ENCODE measurements at places on chromosomes 1 and 21.

DNA sequence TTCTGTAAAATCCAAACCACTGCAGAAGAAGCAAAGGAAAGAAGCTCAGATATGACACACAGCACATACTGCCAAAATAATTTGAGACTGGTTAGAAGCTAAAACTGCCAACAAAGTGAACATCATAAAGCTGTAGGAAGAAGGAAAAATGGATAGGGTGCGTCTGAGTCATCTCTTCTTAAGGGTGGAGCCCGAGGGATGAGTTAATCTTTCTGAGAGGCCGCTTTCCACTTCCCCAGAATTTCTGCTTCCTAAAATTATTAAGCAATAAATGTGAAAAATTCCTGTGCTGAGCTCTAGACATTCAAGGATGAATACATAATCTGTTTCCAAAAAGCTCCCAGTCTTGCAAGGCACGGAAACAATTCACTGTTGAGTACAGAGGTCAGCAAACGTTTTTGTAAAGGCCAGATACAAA is 20.1 kb downstream of the PPT1 start:
- H3K4me1 ChIP-seq = no peaks in the 10 kb centered on the region
- H3K4me3 ChIP-seq = no peak overlapping the region
- H3K27ac ChIP-seq = peak overlapping the region; percentile 18
- no peaks in the 10 kb centered on the region for H3K27me3 ChIP-seq
- peaks cover 62% of the 10 kb centered on the region for H3K36me3 ChIP-seq
- DNase-seq = no peak

DNA sequence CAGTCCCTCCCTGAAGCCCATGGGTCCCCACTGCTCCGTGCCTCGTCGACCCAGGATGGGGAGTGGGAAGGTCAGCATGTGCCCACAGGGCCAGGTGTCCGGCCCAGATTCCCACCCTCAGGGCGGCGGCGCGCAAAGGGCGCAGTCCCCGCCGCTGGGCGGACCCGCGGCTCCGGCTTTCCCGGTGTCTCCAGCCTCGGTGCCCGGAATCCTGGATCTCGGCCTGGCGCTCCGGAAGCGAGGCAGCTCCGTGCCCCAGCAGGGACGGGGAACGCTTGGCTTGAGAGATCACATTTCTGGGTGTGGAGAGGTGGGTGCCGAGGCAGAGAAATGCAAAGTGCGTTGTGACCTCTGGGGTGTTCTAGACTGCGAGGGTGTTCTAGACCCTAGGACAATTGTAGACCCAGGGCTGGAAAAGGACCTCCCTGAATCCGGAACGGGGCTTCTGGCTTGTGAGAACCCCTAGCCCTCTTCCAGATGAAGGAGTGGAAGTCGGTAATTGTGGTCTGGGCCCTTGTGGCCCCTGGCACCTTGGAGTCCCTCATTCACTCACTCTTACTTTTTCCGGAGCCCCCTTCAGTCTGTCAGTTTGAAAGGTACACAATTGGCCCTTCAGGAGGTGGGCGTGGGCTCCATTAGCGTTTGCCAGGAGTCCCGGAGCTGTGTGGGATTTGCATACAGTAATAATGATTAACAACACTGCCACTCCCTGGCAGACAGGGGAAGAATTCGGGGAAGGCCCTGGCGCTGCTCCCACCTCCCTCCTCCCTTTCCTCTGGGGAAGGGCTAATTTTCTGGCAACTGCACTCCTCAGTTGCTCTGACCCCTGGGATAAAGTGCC is 1.6 kb upstream of the KCND3 start:
- no peaks in the 10 kb centered on the region for H3K36me3 ChIP-seq
- no peak overlapping the region for H3K27ac ChIP-seq
- H3K4me1 ChIP-seq = no peaks in the 10 kb centered on the region
- no peaks in the 10 kb centered on the region for H3K27me3 ChIP-seq
- DNase-seq = no peak

DNA sequence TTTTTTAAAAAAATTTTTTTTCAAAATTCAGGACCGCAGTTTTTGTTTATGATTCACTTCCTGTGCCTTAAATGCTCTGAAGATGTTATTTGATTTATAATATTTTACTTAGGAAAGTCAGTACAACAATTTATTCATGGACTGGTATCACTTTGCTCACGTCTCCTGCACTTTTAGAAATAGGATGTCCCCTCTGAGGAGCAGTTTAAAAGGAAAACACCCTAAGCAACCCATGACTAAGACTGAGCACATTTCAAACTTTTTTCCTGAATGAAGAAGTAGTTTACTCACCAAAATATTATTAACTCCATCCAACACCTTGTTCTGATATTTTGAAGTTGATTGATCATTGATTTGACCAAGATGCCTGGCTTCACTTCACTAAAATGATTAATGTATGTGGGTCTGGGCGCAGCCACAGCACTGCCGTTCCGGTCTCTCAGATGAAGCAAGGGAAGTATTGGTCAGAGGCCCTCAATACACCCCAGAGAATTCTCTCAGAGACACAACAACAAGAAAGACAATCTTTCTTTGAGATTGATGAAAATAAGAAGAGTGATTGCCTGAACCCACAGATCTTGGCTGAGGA is 223.9 kb downstream of the TGFB2 start:
- no peaks in the 10 kb centered on the region for H3K36me3 ChIP-seq
- H3K27me3 ChIP-seq = no peaks in the 10 kb centered on the region
- DNase-seq = no peak
- no peak overlapping the region for H3K4me3 ChIP-seq
- no peaks in the 10 kb centered on the region for H3K4me1 ChIP-seq

GRCh38 chr1:211334986-211335385 is 8.4 kb downstream of the TRAF5 start:
- H3K27me3 ChIP-seq = no peaks in the 10 kb centered on the region
- peak overlapping the region; percentile 69 for H3K27ac ChIP-seq
- H3K4me3 ChIP-seq = peak overlapping the region; percentile 43
- peaks cover 78% of the 10 kb centered on the region for H3K4me1 ChIP-seq
- no peaks in the 10 kb centered on the region for H3K36me3 ChIP-seq

GRCh38 chr1:172653015-172653709 is 5.7 kb upstream of the FASLG start:
- H3K4me3 ChIP-seq = no peak overlapping the region
- no peaks in the 10 kb centered on the region for H3K4me1 ChIP-seq
- no peak overlapping the region for H3K27ac ChIP-seq
- no peaks in the 10 kb centered on the region for H3K36me3 ChIP-seq
- DNase-seq = no peak

DNA sequence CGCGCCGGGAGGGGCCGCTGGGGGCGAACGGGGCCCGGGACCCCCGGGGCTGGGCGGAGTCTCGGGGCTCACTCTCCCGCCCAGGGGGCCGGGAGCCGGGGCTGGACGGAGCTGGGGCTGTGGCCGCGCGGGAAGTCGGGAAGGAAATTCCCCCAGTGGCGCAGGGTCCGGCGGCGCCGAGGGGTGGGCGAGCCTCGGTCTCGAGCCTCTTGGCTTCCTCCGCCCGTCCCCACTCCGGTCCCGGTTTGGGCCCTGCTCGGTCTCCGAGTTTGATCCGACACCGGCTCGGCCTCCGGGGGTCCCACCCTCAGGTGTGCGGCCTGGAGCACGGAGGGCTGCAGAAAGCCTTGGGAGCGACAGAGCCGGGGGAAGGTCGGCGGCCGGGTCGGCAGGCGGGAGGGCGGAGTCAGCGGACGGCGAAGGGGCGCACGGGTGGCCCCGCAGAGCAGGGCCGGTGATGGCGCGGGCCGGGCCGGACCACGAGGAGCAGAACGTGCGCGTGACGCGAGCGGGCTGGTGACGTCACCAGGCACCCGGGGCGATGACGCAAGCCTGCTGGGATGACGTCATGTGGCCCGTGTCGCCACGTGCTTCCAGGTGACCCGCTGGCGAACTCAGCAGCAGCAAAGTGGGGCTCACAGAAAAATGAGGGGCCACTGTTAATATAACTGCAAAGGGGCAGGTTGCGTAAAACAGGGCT is 610 bp upstream of the HES4 start:
- DNase-seq = peak; percentile 62
- peak overlapping the region; percentile 42 for H3K4me3 ChIP-seq
- no peaks in the 10 kb centered on the region for H3K36me3 ChIP-seq
- peaks cover 20% of the 10 kb centered on the region for H3K27me3 ChIP-seq
- H3K4me1 ChIP-seq = peaks cover 18% of the 10 kb centered on the region

DNA sequence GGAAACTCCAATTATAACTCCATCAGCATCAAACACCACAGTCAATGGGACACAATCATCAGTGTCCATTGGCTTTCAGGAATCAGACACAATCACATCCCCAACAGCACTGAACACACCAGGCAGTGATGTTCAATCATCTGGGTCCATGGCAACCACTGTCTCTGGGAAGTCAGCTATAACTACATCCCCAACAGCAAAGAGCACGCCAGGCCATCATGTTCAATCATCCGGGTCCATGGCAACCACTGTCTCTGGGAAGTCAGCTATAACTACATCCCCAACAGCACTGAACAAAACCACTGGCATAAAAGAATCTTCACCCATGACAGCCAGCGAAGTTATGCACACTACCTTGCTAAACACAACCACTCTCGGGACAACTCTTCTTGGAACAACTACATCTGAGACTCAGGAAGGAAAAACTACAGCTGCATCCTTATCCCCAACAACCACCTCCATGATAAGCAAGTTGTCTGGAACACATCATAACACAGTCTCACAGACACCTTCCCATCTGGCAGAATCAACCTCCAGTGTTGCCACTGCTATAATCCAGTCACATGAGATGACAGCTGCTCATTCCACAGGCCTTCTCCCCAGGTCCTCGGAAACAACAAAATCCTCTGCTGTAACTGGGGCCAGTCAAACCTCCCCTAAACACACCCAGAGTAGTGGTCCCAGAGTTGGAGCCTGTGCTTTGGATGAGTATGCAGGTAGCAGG is 19.9 kb downstream of the CATSPER4 start:
- H3K4me1 ChIP-seq = no peaks in the 10 kb centered on the region
- no peaks in the 10 kb centered on the region for H3K27me3 ChIP-seq
- H3K4me3 ChIP-seq = no peak overlapping the region
- no peaks in the 10 kb centered on the region for H3K36me3 ChIP-seq
- H3K27ac ChIP-seq = no peak overlapping the region

DNA sequence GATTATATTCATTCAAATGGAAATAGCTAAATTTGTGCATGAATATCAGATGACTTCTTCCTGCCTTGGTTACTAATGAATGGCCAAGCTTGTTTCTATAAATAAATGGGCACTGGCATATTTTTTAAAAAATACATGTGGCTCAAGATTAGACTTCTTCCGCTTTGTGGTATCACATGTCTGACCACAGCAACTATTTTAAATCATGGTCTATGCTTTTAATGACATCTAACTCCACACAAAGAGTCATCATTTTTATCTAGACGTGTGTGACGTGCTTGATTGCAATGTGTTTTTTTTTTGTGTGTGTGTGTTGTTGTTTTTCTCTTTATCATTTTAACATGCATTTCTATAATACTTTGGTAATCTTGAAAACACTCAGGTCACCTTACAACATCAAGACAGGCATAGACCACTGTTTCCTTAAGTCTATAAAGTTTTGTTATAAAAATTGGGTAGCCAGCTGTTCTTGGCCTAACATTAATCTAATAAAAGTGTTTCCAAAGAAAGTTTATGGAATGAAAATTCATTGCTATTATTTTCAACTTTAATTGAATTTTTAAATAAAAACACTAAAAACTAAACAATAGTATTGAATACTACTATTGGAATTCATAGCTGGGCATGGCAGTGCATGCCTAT is 29.5 kb downstream of the RGS1 start:
- H3K4me3 ChIP-seq = no peak overlapping the region
- DNase-seq = no peak
- H3K36me3 ChIP-seq = no peaks in the 10 kb centered on the region
- no peaks in the 10 kb centered on the region for H3K27me3 ChIP-seq
